Ovary (tissue), 10 donors: ENCODE measurements at places on chromosomes 7 and 10.
A peak's percentile ranks its signal among the peaks of the same experiment; 100 is the strongest.

DNA sequence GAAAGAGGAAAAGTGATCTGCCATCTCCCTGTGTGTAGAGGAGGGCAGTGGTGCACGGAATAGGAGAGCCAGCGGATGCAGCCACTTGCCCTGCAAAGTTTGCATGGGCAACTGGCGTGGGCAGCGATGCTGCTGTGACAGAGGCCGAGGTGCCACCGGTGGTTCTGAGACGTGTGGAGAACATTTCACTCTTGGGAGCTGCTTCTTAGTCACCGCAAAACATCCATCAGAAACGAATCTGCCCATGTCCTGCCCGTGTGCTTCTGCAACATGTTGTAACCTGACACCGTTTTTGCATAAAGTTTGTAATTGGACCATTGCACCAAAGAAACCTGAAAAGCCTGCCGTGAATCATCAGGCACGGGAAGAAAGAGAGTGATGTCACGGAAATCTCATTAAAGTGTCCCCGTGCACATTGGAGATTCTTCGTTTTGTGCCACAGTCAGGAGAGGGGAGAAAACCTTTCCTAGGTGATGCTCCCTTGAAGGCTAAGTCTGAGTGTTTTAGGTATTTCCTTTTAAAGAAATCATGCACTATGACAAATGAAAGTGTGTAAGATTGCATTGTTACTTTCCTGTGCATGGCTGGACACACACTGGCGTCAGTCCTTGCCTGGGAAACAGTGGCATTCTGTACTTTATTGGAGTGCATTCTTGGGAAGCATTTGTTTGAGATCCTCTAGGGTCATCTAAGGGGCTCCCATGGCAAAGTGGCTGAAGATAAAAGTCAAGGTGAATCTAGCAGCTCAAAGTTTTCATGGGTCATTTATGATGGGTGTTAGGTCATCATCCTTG, 302.6 kb downstream of the KLF6 start:
- peak; percentile 41 for DNase-seq

DNA sequence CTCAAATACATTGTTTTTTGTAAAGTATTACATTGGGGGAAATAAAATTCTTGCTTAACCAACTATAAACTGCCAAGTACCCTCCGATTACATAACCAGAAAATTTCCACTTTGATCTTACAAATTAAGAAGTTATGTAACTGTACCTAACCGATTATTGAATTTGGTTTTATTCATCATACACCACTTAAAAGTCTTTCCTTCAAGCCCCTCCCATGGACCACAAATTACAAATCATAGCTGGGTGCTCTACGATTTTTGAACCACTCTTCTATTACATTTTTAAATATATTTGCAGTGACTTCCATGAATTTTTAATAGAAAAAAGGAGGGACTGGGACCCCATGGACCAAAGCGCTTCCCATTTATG, 630 bp downstream of the ZNF680 start:
- DNase-seq: no peak

DNA sequence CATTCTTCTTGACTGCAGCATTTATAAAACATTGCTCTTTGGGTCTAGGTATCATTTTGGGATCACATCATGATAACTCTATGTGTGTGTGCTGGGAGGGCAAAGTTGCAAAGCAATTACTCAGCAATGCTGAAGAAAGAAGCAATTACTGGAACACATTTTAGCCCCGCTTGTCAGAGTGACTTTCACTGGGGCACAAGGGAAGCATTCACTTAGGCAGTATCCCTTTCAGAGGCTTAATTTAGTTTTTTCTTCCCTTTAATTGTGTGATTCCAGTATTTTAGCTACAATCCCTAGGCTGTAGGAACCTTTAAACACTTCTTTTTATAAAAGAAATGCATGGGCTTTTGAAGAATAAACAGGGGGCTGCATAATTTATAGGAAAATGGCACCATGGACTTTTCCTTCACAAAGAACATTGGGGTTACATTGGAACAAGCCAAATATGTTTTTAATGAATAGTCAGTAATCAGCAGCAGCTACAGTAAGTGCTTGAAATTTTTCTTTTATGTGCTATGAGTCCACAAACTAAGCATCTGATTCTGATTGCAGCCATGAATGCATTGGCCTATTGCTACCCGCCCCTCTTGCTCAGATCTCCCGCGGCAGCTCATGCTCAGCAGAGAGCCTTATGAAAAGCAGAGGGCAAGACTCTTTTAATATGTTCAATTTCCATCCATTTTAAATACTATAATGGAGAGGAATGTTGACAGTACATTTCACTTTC, 51.2 kb upstream of the NXPH1 start:
- no peak for DNase-seq

DNA sequence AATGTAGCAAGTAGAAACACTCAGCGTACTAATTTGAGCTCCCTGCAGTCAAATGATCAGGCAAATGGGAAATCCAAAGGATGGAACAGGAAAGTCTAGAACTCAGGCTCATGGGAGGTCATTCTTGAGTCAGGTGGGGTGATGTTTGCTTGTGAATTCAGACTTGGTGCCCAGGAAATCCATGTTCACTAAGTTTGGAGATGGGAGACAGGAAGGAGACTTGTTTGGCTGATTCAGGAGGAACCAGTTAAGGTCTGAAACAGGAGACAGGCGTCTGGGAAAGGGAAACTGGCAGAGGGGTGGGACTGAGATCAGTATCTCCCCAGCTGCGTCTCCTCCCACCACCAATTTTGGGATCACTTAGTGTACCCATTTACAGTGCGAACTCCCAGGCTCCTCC, 38.4 kb upstream of the ZNF438 start:
- no peak for DNase-seq

GRCh38 chr7:106772655-106773108, 92.4 kb upstream of the PIK3CG start:
- no peak for DNase-seq

DNA sequence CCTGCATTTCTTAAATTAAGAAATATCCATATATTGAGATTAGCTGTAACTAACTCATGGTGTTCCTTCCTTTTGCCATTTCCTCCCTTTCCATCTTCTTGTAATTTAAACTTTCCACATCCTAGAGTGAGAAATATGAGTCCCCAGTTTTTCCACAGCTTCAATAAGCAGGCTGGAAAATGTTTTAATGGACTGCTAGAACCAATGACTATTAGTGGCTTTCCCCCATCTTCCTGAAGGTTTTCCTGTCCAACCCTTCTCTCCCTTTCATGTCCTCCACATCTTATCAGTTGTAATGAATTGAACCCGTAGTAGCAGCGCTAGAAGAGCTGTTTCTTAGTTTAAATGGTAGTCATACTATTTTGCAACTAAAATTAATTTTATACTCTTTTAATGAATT, 145.7 kb downstream of the AHR start:
- DNase-seq: no peak

DNA sequence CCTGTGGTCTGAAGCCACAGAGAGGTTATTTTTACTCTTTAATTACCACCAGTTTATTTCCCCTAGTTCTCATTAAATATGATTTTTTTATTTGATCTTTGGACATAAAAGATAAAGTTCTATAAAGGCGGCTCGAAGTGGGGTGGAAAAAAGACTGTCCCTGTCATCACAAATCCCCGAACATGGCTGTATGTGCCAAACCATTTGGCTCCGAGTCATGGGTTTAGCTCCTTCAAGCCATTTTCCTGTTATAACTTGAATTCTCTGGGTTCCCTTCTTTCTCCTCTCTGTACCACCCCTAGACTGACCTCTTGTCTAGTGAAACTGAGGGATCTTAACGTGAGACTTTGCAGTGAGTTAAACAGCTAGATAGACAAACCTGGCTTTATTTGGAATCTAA, 181.6 kb downstream of the BMPER start:
- DNase-seq: no peak

DNA sequence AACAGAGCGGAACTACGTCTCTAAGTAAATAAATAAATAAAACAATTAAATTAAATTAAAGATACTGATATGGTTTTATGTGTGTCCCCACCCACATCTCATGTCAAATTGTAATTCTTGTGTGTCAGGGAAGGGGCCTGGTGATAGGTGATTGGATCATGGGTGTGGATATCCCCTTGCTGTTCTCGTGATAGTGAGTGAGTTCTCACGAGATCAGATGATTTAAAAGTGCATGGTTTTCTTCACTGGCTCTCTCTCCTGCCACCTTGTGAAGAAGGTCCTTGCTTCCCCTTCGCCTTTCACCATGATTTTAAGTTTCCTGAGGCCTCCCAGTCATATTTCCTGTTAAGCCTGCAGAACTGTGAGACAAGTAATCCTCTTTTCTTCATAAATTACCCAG, 29.0 kb upstream of the OGDHL start:
- DNase-seq: no peak
